Activated CD4-positive, CD25-positive, alpha-beta regulatory T cell treated with anti-CD3 and anti-CD28 coated beads, Interleukin-2, amount 50 U/mL, for 24 hours (primary cell): ENCODE measurements at places on chromosomes 5 and 9.

- ATAC-seq = no peak
Measured at GRCh38 chr9:114109124-114109523, 10.0 kb upstream of the KIF12 start.

DNA sequence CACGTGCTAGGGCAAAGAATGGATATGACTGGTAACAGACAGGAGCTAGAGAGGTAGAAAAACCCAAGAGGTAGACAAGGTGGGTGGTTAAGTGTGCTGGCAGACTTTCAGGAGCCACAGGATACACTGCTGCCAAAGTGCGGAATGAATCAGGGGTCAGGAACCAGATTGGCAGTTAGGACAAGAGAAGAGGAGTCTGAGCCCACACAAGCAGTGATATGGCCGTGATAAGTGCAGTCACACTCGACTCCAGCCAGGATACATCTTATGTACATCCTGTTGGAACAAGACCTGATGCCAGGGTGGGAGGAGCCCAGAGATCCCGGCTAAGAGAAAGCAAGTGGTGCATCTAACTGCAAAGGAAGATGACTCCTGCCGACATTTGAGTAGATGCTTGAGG, 10.0 kb downstream of the SLIT3 start:
- no peak for ATAC-seq

DNA sequence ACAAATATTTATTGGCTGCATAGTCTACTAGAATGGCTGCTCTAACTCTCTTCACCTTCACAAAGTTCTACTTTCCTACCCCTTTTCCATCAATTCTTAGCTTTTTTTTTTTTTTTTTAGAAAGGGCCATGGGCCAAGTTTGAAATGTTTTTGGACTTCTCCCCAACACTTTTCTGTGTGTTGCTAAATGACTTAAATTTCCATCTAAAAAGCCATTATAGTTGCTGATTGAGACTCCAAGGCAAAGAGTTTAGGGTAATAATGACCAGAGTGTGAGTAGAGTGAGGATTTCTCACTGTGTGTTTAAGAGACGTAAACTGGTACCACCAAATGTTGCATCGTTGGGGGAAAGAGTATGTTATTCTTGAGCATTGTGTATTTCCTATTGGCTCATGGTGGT, 24.4 kb downstream of the TNC start:
- ATAC-seq = no peak

DNA sequence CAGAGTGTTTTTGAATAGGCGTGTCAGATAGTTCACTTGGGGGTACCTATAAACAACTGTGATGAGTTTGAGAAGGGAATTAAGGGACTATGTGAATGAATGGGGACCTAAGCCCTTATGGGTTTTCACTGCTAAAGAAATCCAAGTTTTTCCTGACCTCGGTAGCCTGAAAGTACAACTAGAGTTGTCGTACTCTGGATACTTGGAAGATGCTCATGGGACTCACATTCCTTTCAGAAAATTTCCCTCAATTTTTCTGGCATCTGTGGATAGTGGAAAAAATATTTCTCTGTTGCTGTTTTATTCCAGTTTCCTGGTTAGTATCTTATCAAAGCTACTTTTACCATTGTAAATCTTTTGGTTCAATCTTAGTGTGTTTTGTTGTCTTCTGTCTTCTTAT, 1112.3 kb upstream of the SEMA6A start:
- no peak for ATAC-seq

DNA sequence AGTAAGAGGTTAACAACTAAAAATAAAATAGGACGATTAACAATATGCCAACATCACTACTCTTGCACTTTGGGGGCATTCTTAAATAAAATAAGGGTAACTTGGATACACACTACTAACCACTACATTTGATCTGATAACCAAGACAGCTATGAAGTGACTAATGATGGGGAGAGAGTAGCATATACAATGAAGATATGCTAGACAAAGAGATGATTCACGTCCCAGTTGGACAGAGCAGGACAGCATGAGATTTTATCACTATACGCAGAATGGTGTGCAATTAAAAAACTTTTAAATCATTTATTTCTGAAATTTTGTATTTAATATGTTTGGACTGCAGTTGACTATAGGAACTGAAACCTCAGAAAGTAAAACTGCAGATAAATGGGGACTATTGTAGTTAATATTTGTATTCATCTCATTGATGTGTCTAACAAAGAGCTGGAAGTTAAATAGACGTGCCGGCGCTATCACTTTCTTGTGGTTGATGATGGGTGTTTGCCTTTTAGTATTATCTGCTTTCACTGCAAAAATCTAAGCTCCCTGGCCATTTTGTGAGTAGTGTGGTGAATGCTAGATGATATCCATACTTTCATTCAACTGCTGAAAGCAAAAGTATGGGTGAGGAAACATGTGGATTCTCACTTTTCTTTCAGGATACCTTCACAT, 18.7 kb downstream of the GIN1 start:
- no peak for ATAC-seq

GRCh38 chr5:152349683-152350526, 55.2 kb downstream of the NMUR2 start:
- ATAC-seq = no peak

DNA sequence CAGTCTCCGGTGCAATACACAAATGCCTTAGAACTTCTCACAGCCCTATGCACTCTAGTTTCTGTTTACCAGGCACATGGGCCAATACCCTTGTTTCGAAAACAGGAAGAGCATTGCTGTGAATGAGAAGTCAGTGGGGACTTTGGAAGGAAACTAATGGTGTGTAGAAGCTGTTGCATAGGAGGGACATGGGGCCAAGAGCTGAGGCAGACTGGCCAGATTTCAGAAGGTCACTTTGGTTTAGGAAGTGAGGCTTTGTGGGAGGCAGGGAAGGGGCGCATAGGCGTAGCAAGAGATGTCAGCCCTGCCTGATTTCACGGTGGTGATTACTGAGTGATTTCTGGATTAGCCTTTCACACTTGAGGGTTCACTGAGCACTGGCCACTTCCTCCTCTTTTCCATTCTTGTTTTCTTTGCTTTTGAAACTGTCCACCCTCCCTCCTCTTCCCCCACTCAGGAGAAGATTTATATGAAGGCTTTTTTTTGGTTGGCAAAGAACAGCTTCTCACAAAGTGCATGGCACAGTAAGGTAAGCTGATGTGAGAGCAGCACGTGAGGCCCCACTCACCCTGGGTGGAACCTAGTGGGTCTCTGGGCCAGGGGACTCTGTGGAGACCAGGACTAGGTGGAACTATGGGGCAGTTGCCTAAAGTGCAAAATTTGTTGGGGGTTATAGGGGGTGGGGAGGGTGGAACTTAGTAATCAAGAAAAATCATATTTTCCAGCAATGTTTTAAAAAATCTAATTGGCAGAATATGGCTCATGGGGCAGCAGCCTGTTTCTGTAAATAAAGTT, 6.1 kb upstream of the TMEM252 start:
- peak; percentile 32 for ATAC-seq

DNA sequence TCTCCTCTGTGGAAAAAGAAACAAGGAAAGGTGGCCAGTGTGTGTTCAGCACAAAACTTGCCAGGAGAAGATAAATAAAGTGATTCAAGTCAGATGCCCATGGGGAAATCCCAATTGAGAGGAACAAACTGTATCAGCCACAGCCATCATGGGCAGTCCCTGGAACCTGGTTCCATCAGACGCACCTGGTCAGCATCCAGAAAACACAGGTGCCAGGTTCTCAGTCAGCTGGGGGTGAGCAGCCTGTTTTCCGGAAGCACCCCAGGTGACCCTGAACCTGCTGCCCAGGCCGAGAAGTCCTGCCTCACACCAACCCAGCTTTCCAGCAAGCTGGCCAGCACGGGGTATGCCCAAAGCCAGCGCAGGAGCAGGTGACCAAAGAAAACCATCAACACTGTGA, 30.5 kb downstream of the PTCH1 start:
- no peak for ATAC-seq

DNA sequence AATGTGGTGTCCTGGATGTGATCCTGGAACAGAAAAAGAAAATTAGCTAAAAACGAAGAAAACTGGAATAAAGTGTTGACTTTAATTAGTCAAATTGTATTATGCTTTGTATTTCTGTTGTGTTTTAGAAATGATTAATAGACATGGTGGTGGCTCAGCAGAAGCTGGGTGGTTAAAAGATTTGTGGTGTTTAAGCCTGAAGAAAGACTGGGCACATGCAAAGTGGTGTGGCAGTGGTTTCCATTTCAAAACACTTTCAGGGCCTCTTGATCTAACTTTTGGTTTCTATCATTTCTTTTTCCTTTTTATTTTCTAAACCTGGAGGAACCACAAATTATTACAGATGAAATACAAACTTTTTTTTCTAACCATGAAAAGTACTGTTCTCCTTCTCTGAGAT, 44.1 kb downstream of the ADGRV1 start:
- ATAC-seq = no peak

- ATAC-seq = no peak
Measured at GRCh38 chr9:133532937-133533668, 1.4 kb upstream of the ADAMTSL2 start.

GRCh38 chr5:162852134-162852533, 585.3 kb upstream of the CCNG1 start:
- ATAC-seq = no peak

DNA sequence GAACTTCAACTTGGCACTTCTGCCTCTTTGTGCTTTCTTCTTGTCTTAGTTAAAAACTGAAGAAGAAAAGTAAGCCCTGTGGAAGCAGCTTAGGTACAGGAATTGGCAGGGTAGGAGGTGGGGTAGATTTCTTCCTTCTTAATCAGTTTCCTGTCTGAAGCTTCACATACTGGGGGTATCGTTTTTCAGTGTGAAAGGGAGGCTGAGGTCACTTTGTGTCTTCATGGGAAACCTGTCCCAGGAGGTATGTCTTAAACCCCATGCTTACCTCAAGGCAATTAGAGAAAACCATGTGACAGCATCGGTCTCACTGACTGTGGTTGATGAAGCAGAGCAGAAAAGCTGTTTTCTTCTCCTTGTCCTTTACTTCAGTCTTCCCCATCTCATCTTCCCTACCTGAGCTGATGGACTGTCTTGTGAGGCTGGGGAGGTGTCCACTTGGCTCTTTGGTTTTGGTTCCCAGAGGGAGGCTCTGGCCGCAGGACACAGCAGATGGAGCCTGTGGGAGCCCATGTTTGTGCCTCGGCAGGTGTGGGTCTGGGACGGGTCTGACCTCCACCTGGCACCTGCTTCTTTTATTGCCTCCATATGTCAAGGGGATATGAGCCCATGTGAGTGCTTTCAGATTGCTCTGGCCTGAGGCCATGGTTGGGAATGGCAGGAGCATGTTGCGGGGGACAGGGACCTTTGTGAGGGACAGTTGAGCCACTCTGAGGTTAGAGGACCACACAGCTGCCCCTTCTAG, 47.0 kb downstream of the SH3GL2 start:
- no peak for ATAC-seq

GRCh38 chr5:23977365-23977764, 470.0 kb downstream of the PRDM9 start:
- no peak for ATAC-seq

- no peak for ATAC-seq
Measured at GRCh38 chr5:141816598-141817399, 61.4 kb downstream of the PCDH1 start.

DNA sequence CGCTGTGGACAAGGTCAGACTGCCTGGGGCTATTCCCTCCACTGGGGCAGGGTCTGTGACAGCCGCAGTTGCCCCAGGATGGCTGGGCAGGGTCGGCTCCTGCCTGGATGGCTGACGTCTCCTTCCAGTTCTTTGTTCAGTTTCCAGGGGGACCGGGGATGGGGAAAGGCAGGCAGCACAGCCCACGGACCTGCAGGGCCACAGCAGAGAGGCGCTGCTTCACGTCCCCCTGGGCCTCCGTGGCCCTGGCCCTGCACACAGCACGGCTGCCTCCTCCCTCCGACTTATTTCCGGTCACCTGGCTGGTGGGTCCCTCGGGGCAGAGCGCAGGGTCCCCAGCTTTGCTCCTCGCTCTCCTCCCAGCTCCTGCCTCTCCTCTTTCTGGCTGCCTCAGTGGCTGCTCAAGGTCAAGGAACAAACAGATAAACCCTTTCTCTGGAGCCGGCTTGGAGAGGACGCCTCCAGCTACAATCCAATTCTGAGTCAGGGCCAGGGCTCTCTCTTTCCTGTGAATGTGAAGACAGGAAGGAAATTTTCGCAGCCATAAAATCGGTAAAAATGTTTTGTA, 169.7 kb downstream of the C9orf50 start:
- ATAC-seq = no peak

GRCh38 chr9:99274495-99274894, 52.4 kb downstream of the SEC61B start:
- no peak for ATAC-seq

DNA sequence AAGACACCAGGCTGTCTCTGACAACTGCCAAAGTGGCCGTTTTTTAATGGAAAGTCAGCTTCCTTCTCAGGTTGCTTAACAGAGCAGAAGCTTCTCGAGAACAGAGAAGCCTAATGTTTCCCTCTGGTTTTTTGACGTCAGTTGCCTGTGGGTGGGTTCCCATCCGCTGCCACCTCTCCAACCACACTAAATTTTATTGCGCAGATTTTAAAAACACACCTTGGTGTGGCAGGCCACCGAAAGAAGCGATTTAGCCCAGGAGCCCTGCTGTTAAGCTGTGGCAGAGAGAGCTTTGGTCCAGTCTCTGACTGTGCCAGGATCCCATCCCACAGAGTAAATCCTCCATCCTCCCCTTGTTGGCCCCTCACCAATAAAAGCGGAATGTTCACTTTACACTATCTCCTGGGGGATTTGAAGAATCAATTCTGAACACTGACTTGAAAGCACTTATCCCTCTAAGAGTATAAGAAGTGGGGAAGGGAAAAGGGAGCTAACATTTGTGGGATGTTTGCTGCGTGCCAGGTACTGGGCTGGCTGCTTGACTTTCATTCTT, 181.6 kb downstream of the AOPEP start:
- ATAC-seq = no peak

- no peak for ATAC-seq
Measured at GRCh38 chr5:123142206-123142915, 53.3 kb downstream of the PRDM6 start.

GRCh38 chr5:14173377-14174229, 30.5 kb downstream of the TRIO start:
- ATAC-seq = no peak

- no peak for ATAC-seq
Measured at GRCh38 chr5:9540791-9541190, 5.1 kb downstream of the SEMA5A start.

- no peak for ATAC-seq
Measured at GRCh38 chr9:2012347-2012746, 2.8 kb upstream of the SMARCA2 start.

GRCh38 chr5:32100230-32100629, 73.9 kb downstream of the GOLPH3 start:
- ATAC-seq = no peak

GRCh38 chr5:32182463-32183063, 8.4 kb upstream of the GOLPH3 start:
- no peak for ATAC-seq

- no peak for ATAC-seq
Measured at GRCh38 chr9:69660304-69660703, 11.9 kb downstream of the APBA1 start.

GRCh38 chr9:126722252-126722921, 82.5 kb upstream of the ZBTB43 start:
- peak; percentile 71 for ATAC-seq
